Activated CD4-positive, alpha-beta T cell treated with anti-CD3 and anti-CD28 coated beads, Interleukin-2, amount 10 ng/mL, durations not matched to agents 7 days and 5 days (primary cell): ENCODE measurements at places on chromosomes 7 and 10.

GRCh38 chr10:73731588-73732375 is 12.4 kb upstream of the SEC24C start:
- no peak for DNase-seq

GRCh38 chr7:18995270-18995671 is 122.2 kb downstream of the TWIST1 start:
- DNase-seq = no peak

DNA sequence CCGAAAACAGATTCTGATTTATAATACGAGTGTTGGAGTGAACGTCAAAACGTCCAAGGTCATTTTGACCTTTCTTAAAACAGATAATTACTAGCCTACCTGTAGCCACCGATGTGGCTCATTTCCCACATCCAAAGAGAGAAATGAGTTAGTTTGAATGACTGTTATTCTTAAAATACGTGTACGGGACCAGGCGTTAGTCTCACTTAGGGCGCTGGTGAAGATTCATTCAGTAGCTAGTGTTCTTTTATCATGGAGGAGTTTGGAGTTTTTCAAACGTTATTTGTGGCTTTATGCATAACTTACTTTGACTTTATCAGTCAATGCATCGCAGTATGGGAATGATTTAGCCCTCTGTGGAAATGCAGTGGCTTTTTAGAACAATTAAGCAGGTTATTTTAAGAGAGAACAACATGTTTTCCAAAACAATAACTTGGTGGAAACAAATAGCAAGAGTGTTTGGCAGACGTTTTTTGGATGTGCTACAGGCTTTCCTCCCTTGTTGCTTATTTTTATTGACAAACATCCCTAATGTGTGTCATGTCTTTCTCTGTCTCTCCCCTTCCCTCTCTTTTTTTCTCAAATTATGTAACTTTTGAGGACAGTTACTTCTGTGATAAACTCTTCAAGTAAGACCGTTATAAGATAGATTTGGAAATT is 1.6 kb downstream of the BICC1 start:
- DNase-seq = no peak

DNA sequence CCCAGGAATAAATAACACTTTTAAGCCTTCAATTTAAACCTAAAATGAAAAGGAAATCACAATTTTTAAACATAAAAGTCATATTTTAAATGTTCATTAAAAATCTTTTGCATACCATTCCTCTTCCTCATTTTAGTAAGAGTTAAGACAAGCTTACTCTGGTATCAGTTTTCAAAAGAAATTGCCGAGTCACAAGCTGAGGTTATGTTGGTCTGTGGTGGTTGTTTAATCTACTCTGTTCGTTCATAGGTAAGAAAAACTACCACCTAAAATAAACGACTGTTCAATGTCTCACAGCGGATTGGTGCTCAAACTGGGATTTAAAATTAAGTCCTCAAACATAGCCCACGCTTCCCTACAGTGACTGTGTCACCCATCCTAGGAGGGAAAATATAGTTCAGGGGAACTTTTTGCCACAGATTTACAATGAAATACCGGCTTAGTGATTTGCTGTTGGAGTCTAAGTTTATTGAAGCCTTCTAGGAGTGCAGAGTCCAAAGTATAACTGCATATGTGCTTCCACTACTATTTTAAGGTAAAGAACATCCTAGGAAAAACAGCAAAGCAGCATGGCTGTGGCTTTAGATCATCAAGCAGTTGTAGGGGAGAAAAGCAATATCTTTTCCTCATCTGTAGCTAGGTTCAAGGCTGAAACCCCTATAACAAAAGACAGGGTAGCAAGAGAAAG is 61.1 kb downstream of the GNAT3 start:
- no peak for DNase-seq

DNA sequence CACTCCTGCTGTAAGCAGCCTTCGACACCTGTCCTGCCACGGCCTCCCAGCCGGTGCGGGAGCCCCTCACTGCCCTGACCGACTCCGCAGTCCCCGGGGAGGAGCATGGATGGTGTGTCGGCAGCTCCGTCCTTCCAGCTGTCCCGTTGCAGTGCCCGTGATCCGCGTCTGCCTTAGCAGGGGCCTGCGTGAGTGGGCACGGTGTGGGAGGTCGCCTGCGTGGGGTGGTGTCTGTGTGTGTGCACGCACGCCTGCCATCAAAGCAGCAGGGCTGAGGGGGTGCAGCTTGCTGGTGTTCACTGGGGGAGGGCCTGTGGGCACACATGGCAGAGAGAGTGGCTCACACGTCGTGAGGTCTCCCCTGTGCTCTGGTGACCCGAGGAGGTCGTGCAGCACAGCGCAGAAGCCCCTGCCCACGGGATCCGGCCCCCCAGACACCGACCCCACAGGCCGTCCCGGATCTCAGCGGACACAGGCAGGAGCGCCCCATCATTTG is 10.3 kb downstream of the MAFK start:
- DNase-seq = no peak

GRCh38 chr7:106611911-106612310 is 49.0 kb downstream of the CCDC71L start:
- DNase-seq = no peak

- no peak for DNase-seq
Observed at GRCh38 chr7:38102507-38102906, 75.5 kb upstream of the STARD3NL start.

DNA sequence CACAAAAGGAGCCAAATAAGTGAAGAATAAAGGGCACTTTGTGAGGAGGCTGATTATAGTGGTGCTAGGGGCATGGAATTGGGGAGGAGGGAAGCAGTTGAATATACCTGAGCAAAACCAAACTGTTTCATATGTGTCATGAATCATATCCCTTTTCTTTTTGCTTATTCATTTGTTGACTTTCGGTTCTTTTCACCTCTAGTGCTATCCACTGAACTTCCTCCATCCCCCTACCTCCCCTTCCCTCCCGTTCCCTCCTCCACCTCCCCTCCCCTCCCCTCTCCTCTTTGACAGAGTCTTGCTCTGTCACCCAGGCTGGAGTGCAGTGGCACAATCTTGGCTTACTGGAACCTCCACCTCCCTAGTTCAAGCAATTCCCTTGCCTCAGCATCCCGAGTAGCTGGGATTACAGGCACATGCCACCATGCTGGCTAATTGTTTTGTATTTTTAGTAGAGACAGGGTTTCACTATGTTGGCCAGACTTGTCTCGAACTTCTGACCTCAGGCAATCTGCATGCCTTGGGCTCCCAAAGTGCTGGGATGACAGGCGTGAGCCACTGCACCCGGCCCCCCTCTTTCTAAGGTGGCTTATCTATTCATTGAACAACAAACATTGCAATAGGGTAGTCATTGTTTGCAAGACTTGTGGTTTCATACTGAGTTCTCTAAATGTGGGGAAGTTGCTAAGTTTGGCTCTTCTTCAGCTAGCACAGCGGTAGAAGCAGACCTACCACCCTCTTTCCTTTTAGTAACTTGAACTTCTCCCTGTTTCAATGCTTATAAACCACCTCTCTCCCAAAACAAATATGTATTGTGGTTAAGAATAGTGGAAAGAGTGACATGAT is 150.4 kb upstream of the PRPS1L1 start:
- DNase-seq = no peak

- DNase-seq = no peak
Observed at GRCh38 chr7:8068892-8069686, 100.5 kb downstream of the GLCCI1 start.

- no peak for DNase-seq
Observed at GRCh38 chr7:27155816-27156507, 513 bp downstream of the HOXA7 start.

GRCh38 chr10:102229810-102230263 is 3.7 kb downstream of the ELOVL3 start:
- DNase-seq = peak; percentile 88

DNA sequence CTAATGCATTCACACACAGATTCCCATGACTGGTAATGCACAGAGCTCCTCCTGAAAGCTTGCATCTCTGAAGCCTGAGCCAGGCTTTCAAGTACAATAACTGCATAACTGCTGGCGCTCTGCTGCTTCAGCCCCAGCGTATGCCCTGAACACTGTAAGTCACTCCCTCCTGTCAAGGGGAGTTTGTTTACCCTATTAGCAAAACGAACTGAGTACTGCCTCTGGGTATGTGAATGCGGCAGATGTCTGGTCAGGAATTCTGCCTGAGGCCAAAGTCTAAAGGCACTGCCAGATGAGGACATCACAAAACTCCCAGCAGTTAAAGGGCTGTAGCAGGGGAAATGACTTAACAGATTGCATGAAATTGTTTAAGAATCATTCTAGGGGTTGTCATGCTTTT is 97.7 kb downstream of the NRCAM start:
- DNase-seq = no peak

- no peak for DNase-seq
Observed at GRCh38 chr7:81002421-81002820, 83.6 kb upstream of the SEMA3C start.
